SJCRH30 (cell line): ENCODE measurements at places on chromosomes 7 and 10. TPM values are rescaled to one million over a fixed set of nuclear protein-coding genes. Genes with fewer than 3 reads are reported as not detected.
A peak's percentile ranks its signal among the peaks of the same experiment; 100 is the strongest.

DNA sequence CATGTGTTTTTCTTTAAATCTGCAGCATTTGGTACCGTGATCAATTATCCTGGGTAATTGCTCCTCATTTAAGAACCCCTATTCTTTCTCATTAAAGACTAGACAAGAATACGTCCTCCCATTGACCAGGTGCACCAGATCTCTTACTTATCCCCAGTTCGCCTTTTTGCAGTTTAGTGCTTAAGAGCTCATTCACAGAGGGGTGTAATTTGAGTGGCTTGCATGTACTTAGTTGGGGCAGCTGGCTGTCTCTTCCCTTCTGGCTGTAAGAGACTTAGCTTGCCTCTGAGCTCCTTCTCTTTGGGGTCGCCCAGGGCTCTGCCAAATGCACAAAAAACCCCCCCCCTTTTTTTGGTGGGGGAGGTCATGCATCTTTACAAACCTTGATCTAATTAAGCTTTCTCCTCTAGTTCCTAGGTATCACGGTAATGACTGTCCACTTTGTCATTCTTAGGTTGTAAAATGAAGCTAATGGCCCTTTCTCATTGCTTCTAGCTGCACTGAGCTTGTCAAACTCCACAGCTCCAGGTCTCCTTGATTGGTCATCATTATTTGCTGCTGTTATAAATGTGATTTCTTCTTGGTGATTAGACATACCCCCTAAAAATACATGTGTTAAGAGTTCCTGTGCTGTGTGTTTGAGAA lies 26.3 kb downstream of the GAD2 start:
- no peak overlapping the region for H3K27ac ChIP-seq
- H3K4me1 ChIP-seq = peaks cover 2% of the 10 kb centered on the region; the same call in 1 of the 2 replicates
- H3K4me3 ChIP-seq = no peak overlapping the region
- H3K27me3 ChIP-seq = no peaks in the 10 kb centered on the region
- H3K36me3 ChIP-seq = no peaks in the 10 kb centered on the region
- no peak for DNase-seq

- no peak overlapping the region for H3K4me3 ChIP-seq
- no peak for DNase-seq
- no peak overlapping the region for H3K27ac ChIP-seq
- H3K4me1 ChIP-seq = no peaks in the 10 kb centered on the region
- no peaks in the 10 kb centered on the region for H3K36me3 ChIP-seq
- H3K27me3 ChIP-seq = no peaks in the 10 kb centered on the region
Measured at GRCh38 chr7:18276380-18276779, 219.2 kb upstream of the HDAC9 start.

- H3K27ac ChIP-seq = no peak overlapping the region
- no peaks in the 10 kb centered on the region for H3K36me3 ChIP-seq
- no peak for DNase-seq
- no peaks in the 10 kb centered on the region for H3K4me1 ChIP-seq
- peaks cover 19% of the 10 kb centered on the region; the same call in 1 of the 2 replicates for H3K27me3 ChIP-seq
- no peak overlapping the region for H3K4me3 ChIP-seq
Measured at GRCh38 chr10:26112532-26112931, 104.0 kb upstream of the GAD2 start.

DNA sequence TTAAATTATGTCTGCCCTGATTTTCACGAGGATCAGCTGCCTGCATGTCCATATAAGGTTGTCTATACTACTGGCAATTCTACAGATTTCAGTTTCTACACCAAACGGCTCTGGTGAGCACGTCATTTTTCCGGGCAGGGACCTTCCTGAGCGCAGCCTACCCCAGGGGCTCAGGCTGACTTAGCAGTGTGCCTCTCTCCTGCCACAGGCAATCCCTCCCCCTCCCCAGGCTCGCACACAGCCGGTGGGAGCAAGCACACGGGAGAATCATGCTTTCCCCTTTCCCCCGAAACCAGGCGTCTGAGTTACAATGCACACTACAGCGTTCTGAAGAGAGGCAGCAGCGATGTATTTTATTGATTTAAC lies 1.7 kb downstream of the KLF6 start:
- DNase-seq = peak; percentile 59
- no peaks in the 10 kb centered on the region for H3K27me3 ChIP-seq
- H3K27ac ChIP-seq = peak overlapping the region; percentile 100
- H3K4me1 ChIP-seq = peaks cover 8% of the 10 kb centered on the region; the same call in 1 of the 2 replicates
- H3K4me3 ChIP-seq = peak overlapping the region; percentile 99

The COL28A1 gene
- total RNA-seq = 0.02 and 0.03 TPM in 2 replicates
